NCI-H2227 treated with DMSO at 0.1 percent for 48 hours (cell line): ENCODE measurements at places on chromosomes 3 and 15.

GRCh38 chr3:149005416-149005815 lies 14.1 kb downstream of the GYG1 start:
- DNase-seq: no peak

GRCh38 chr3:51343918-51344687 lies 41.0 kb upstream of the MANF start:
- no peak for DNase-seq

DNA sequence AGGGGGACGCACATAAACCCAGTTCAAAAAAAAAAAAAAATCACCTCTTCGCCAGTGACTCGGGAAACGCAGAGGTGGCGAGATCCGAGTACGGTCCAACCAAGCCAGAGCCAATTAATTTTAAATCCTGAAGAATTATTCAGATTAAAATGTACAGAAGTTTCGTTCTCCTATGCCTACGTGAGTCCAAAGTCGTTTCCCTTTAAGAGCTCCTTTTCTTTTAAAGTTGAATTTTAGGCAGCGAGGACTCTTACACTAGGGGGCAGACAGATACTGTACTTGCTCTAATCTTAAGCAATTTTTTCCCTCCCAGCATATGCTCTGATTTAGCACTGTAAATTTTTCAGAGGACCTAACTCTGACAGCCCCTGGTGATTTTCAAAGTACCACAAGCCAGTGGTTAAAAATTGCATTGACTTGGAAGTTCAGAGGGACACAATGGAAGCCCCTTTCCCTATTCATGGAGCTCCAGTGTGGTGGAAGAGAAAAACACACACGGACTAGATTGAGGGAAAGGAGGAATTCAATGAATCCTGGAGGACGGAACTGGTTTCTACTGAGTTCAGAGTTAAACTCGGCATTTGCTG lies 3.3 kb upstream of the NR2F2 start:
- no peak for DNase-seq

DNA sequence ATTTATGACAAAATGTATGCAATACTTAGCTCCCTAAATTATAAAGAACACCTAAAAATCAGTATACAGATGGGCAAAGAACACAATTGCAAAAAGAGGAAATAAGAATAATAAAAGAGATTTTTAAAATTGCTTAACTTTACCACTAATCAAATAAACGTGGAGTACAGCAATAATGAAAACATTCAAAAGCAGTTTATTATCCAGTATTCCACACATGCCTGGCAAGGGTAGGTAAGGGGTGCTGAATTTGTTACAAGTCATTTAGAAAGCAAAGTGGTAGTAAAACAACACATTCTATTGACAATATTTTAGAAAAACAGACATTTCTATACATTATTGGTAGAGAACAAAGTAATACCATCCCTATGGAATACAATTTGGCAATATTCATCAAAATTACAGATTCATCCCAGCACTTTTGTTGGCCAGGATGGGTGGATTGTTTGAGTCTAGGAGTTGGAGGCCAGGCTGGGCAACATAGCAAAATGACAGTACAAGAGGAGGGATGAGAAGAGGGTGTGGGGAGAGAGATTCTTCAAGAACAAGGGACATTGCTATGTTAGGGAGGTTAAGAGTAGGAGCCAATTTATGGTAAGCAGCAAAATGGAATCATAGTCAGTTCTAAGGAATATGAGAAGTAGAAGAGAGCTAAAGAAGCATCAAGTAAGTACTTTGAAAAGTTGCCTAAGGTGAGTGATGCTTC lies 3.7 kb upstream of the ACKR4 start:
- no peak for DNase-seq

GRCh38 chr3:197456261-197457091 lies 99.3 kb downstream of the BDH1 start:
- DNase-seq: no peak

DNA sequence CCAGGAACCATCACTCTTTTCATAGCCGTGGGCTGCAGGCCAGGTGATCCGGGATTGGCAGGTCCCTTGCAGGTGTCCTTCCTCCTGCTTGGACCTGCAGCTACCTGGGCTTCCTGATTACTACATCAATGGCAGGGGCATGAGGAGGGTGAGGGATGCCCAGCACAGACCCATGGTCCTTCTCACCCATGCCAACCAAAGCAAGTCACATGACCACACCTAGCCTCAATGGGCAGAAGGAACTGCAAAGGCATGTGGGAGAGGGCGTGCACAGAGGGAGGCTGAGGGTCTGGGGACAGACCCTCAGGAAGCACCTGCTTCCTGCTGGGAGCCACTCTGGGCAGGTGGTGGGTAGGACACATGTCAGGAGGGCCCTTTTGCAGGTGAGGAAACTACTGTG lies 105.2 kb downstream of the NUP210 start:
- DNase-seq: no peak

GRCh38 chr3:8416965-8417364 lies 84.7 kb upstream of the LMCD1 start:
- no peak for DNase-seq

DNA sequence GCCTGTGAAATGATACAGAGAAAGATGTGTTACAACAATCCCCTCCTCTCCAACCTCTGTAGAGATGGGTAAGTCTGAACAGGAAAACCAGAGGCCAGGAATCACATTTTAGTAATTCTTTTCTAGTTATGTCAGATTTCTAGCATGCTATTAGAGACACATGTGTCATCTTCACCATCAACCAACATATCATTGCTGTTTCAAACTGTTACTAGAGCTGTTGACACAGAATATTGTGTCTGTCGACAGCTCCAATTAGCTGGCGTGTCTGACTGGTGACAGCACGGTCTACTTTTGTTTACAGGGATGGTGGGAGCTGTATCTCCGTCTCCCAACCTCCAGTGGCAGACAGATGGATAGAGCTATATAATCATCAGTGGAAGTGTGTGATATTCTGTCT lies 393.2 kb downstream of the SOX2 start:
- no peak for DNase-seq

GRCh38 chr3:64932016-64932518 lies 244.3 kb upstream of the ADAMTS9 start:
- no peak for DNase-seq

DNA sequence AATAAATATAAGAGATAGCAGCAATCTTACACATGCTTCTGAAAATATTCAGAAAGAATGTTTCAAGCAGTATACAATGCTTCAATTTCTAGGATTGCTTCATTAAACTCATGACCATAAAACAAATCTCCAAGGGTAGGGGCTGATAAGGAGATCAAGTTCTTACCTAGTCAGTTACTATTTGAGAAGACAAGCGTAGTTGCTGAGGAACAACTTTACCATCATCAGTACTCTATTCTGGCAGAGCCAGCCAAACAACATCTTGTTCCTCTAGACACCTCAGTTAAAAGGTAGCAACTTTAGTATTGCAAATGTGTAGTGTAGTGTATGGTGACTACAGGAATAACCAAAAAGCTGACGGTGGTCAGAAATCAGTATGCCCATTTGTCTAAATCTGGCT lies 85.4 kb upstream of the CHRM5 start:
- no peak for DNase-seq

DNA sequence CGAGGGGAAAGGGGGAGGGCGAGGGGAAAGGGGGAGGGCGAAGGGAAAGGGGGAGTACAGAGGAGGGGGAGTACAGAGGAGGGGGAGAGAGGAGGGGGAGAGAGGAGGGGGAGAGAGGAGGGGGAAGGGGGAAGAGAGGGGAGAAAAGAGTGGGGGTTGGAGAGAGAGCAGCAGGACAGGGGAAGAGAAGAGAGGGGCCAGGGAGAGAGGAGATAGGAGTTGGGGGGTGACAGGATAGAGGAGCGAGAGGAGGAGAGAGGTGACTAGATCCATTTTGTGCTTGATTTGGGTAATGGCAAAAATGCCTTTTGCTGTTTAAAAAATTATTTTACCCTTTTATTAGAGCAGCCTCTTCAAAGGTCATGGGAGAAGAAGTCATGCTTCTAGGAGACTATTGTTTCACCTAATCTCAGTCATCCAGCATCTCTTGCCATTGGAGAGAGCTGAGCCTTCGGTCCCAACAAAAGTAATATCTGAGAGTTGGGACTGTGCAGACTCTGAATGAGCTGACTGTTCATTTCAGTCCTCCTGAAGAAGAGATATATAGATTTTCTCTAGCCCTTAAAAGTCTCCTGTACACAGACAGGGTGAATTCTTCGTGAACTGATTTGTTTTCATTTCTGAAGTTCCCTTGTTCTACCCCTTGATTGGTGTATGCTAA lies 15.1 kb upstream of the TOP2B start:
- no peak for DNase-seq

DNA sequence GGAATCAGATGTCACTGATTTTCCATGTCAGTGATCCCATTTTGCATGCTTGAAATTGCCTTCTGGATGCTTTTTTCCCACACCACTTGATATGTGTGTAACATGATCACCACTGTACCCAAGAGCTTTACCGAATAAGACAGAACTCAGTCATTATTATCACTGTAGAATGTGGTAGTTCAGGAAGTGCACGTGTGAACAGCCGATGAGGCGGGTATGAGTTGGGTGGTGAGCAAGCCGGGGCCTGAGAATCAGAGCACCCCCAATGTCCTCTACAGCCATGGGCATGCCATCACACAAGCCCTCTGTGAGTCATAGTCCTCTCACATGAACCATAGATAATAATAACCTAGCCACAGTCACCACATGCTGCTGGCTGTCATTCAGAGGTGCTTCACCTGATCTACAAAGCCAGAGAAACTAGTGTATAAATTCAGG lies 470.8 kb downstream of the SOX2 start:
- DNase-seq: no peak

- DNase-seq: no peak
Observed at GRCh38 chr3:9153904-9154619, 95.4 kb downstream of the SRGAP3 start.
